ENCODE measurements at places on chromosomes 13 and 19.
A peak's percentile ranks its signal among the peaks of the same experiment; 100 is the strongest.

- DNase-seq, result peak; percentile 66
These were observed 22.2 kb downstream of the SIGLEC5 start for GRCh38 chr19:51607920-51608562.

- DNase-seq, result peak; percentile 37
These were observed 41.3 kb downstream of the FLT3 start for GRCh38 chr13:28058866-28059613.

DNA sequence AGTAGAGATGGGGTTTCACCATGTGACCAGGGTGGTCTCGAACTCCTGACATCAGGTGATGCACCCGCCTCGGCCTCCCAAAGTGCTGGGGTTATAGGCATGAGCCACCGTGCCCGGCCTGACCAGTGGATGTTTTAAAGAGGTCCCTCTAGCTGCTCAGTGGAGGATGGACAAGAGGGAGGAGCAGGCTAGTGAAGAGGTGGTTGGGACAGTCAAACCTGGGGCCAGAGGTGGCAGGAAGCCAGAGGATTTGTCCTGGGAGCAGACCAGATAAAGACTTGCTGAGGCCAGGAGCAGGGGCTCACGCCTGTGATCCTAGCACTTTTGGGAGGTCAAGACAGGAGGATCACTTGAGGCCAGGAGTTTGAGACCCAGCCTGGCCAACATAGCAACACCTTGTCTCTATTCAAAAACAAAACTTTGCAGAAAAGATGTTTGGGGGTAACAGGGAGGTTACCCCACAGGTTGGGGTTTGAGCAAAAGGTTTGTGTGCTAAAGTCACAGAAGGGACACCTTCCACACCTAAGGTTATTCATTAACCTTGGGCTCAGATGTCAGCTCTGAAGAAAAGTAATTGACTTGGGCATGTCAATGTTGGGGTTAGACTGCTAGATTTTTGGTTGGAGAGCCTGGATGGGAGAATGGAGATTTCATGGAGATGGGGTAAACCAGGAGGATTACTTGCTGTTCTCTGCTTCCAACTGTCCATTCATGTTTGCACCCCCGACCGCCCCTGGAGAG lies 9.0 kb downstream of the BCAM start:
- no peak for DNase-seq

DNA sequence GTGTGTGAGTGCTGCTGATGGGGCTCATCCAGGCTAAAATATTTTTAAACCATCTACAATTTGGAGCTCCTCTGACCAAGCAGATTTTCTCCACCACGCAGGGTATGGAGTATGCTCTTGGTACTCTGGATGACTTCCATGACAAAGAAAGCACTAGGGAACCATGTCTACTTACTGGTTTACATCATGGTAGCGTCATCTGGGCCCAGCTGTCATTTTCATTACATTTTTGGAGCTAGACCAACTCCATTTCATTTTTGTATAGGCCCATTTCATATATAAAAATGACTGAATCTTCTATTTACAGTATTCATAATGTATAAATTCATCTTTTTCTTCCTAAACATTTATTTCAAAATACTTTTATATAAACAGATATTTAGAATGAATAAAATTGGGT lies 184.4 kb downstream of the DNAJC3 start:
- DNase-seq, result no peak

GRCh38 chr13:105918842-105919741 lies 616.4 kb downstream of the EFNB2 start:
- DNase-seq, result peak; percentile 77

DNA sequence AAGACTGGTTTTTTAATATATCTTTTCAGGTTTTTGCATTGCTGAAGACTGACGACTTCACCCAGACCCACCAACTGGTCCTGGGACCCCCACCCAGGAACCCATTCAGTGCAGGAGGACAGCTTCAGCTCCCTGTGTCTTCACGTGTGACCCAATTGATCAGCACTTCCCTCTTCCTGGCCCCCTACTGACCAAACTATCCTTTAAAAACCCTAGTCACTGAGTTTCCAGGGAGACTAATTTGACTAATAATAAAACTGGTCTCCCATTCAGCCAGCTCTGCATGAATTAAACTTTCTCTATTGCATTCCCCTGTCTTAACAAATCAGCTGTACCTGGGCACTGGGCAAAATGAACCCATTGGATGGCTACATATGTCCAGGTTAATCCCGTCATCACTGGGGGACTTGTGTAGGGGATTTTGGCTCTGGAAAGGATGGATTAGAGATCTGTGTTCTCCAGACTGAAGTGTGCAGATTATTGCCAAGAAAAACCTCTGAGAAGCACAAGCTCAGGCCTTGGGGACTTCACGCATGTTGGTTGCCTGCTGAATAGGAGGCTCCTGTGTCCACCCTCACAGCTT lies 16.3 kb upstream of the PARP4 start:
- no peak for DNase-seq

DNA sequence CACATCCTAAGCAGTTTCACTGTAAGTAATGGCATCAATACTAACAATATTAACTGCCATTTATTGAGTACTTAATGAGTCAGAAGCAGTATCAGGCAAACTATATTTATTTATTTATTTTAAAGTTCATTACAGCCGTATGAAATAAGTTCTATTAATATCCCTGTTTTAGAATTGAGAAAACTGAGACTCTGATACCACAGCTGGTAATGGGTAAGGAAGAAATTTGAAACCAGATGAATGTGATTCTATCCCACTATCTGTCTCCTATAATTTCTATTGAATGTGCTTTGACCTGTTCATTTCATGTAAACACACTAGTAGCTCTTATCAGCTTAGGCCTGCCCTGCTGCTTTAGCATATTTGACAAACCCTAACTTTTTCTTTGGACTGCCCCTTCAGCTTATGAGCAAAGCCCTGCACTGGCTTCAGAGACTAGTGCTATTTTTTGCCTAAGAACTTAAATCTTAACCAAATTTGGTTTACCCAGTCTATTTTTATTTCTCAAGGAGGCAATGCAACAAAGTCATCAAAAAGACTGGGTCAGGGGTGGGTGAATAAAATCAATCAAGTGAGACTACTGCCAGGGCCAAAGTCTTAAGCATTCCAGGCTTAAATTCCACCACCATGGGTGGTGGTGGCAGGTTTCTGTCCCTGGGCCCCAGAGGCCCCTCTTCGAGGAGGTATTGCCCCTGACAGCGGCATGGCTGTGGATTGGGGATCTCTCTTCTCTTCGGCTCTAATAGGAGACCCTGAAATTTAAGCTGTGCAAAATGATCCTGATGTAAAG lies 143.4 kb downstream of the DLEU7 start:
- DNase-seq, result peak; percentile 9

GRCh38 chr13:87666831-87667230 lies 4.3 kb upstream of the SLITRK5 start:
- DNase-seq, result no peak

GRCh38 chr19:6524311-6524710 lies 6.5 kb upstream of the TNFSF9 start:
- no peak for DNase-seq

- DNase-seq, result no peak
These were observed 19.2 kb downstream of the SIPA1L3 start for GRCh38 chr19:37926255-37926654.

GRCh38 chr19:51195616-51196015 lies 29.3 kb upstream of the CD33 start:
- DNase-seq, result no peak

DNA sequence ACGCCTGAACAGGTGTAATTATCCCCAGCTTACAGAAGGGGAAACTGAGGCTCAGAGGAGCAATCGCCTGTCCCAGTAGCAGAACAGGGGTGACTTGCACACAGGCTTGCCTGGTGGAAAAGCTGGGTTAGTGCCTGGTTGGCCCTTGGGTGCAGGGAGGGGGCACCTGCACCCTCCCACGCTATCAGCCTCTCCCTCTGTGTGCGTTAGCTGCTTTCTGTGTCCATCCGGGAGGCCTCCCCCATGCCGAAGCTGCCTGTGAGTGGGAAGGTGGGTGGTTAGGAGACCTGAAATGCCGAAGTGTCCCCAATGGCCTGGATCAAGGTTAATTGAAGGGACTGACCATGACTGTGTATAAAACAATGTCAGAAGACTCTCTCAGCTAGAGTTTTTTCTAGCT lies 295.0 kb downstream of the ZNF536 start:
- DNase-seq, result no peak

GRCh38 chr13:21322988-21323387 lies 136.1 kb downstream of the ZDHHC20 start:
- DNase-seq, result no peak

DNA sequence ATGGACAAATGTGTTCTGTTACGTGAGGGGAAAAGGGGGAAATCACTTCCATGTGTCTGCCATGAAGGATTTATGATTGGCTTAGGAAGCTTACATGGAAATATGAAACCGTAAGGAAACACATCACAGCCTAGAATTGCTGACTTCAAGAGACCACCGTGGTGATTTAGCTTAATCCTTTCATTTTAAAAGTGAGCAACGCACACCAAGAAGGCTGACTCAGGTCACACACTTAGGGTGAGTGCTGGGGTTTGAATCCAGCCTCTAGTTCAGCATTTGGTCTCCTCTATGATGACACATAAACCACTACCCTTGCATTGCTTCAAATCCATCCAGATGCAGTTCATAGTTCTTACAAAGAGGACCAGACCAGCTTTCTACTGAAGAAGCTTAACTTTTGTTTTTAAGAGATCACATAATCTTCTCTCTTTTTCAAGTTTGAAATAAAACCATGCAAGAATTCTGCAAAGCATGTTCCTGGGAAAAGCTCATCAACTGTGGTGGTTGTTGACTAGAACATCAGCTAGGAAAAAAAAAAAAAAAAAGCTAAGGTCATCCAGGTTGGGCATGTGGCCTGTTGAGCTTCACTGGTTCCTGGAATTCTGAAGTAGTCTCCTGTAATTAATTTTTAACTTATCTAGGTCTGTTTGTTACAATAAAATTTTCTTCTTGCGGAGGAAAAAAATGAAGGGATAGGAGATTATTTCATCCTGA lies 60.2 kb upstream of the KL start:
- peak; percentile 90 for DNase-seq

GRCh38 chr13:20826843-20827560 lies 53.2 kb upstream of the EEF1AKMT1 start:
- DNase-seq, result peak; percentile 3

DNA sequence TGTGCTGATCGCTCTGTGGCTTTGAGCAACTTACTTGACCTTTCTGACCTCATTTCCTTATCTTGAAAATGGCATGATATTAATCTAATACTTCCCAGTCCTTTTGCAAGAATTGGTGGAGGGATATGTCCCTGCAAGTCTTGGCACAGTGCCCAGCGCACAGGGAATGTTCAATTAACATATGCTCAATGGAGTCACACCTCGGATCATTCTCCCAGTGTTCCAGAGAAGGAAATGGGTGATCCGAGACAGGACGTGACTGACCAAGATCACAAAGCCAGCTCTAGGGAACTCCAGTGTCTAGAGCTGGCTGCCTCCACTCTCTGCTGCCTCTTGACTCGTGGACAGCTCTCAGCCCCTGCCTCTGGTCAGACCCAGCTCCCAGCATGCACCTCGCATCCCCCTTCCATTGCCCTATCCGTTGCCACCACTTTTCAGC lies 3.6 kb downstream of the CDC42EP5 start:
- peak; percentile 54 for DNase-seq

DNA sequence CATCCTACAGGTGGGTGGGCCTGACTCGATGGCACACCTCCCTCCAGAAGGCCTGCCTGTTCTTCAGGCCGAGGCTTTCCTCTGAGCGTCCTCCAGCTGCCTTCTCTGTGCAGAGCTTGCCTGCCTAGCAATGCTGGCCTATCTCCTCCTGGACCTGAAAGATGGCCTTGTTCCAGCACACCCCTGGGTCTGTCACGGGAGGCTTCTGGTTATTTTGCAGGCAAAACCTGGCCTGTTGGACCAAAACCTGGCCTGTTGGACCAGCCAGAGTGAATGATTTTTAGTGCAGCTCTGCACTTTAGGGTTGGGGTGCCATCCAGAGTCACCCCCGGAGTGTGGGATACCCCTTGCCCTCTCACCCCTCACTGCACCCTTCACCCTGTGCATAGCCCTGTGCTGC lies 128.4 kb downstream of the KATNAL1 start:
- no peak for DNase-seq

- peak; percentile 4 for DNase-seq
These were observed 81.4 kb downstream of the RNASEH2B start for GRCh38 chr13:50990818-50991506.

DNA sequence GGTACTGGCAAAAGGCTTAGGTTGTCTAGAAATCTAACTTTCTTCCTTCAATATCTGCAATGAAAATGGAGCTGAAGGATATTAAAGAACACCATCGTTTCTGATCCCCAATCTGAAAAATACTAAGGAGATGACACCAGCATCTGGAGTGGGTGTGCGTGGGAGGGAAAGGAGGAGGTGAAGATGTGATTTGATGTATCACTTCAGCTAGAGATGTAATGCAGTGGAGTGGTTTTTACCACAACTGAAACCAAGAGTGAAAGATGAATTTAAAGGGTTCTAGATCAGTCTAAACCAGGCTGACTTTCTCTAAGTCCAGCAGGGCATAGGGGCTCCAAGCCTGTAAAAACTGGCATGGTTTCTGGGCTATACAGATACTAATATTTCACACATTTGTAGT lies 148.4 kb downstream of the AKAP11 start:
- DNase-seq, result no peak

DNA sequence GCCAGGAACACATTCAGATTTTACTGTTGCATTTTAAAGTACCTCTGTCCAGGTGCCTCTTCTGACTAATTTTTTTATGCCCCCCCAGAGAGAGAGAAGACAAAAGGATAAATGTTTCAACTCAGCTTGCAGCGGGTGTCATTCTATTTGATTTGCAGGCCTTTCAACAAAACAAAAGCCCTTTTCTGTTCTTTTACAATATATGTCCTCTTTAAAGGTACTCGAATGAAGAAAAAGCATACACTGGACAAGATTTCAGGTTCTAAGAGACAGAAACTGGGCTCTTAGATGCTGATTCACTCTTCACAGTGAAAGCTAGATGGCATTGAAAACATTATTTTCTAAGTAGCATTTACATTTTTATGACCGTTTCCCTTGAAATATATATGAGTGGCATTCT lies 2.9 kb upstream of the FRY start:
- DNase-seq, result no peak

DNA sequence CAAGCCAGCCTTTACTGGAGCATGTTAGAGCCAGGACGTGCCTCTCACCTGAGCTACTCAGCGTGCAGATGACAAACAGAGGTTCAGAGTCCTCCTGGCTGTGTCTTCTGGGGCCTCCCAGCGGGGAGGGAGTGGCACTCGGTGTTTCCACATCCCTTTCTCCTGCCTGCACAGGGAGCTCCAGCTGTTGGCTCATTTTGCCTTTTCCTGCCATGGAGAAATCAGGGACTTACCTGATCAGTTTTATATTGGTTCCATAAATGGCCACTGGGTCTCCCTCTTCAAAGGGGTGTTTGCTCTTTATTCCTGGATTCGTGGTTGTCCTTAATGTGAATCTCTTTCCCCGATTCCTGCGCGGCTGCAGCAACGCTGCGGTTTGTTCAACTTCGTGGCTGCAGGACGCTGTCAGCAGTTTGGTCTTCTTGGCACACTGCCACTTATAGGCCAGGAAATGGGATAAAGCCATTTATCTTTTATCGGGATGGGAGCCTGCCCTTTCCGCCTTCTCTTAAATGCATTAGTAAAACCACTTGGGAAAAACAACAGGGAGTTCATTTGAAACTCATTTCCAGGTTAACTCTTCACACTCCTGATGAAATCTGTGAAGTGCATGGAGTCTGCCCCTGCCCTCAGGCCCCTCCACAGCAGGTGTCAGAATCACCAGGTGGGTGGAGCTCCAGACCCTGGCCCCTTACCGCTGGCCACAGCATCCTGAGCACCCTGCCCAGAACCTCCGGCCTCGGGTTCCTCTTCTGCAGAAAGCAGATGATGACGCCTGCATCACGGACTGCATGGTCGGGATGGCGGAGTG lies 39.8 kb upstream of the MCF2L start:
- DNase-seq, result peak; percentile 42

- no peak for DNase-seq
These were observed 493 bp downstream of the YIPF2 start for GRCh38 chr19:10927730-10928562.
